ENCODE measurements at places on chromosomes 2 and 18.

GRCh38 chr2:180872255-180872654 is 108.2 kb upstream of the UBE2E3 start:
- DNase-seq = no peak

- no peak for DNase-seq
Observed at GRCh38 chr2:46956981-46957531, 41.5 kb upstream of the MCFD2 start.

GRCh38 chr2:121662656-121663055 is 13.4 kb upstream of the CLASP1 start:
- DNase-seq = no peak

DNA sequence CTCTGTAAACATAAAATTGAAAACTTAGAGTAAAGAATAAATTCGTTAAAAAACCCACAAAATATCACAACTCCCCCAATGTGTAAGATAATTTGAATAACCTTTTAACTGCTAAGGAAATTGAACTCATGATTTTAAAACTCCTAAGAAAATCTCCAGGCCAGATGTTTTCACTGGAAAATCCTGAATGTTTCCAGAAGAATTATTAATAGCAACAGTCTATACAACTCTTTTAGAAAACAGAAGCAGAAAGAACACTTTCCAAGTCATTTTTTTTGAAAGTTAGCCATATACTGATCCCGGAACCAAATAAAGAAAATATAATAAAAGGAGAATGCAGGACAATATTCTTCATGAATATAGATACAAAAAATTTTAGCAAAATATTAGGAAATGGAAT is 165.6 kb downstream of the ACOXL start:
- DNase-seq = no peak

- DNase-seq = no peak
Observed at GRCh38 chr18:3500016-3500415, 50.0 kb downstream of the TGIF1 start.

DNA sequence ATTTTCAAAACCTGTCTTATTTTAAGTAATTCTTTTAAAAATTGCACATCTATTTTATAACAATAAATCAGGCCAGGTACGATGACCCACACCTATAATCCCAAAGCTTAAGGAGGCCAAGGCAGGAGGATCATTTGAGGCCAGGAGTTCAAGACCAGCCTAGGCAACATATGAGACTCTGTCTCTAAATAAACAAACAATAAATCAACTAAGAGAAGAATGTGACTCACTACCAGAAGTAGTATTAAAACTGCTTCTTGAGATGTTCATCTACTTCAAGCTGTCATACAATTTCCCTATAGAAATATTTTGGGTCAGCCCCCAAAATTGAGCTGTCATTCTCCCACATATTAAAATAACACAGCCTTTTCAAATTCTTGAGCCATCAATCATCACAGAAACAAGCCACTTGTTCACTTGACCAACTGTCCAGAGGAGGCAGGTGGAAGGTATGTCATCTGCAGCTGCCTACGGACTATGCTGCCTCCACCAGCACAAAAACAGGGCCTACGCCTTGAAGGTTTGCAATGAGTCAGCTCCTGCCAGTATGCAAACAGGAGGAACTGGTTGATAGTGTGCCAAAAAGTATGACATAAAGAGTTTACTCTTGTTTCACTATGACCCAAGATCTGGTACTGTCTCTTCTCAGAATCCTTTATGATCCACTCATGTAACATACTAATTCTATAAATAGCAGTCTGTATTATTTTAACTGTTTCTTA is 33.6 kb downstream of the KIDINS220 start:
- DNase-seq = no peak

DNA sequence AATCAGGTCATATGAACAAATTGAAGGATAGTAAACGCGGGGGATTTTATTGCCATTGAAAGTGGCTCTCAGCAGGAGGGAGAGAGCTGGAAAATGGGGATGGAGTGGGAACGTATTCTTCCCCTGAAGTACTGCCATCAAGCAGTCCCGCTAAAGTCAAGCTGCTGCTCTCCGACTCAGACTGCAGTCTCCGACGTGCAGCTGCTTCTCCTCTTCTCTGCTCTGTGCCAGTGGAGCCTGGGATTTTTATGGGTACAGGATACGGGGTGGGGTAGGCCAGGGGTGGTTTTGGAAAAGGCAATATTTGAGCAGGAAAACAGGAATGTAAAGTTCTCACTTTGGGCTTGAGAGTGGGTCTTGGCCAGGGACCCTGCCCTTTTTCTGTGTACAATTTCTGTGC is 33.0 kb downstream of the KCTD18 start:
- no peak for DNase-seq

GRCh38 chr2:179031731-179032408 is 18.1 kb downstream of the CCDC141 start:
- DNase-seq = no peak

DNA sequence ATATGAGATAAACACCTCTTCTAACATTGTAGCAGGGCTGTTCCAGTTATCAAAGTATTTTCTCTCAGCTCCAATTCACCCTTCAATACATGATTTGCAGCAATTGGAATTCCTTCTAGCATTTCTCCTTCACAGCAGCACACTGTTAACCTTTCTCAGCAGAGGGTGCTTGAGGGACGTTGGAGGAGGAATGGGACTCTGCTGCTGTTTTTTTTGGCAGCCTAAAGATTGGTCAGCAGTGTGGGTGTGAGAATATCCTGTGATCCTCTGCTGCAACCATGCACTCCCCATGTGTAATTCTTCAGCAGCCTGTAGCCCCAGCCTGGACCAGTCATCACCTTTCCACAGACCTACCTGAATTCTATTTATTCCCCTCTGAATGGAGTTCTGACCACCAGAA is 1708.9 kb upstream of the CELF4 start:
- no peak for DNase-seq
